ENCODE measurements at places on chromosomes 12 and 14.

GRCh38 chr12:19128485-19128884 lies 1.0 kb upstream of the PLEKHA5 start:
- no peak for DNase-seq

GRCh38 chr12:55934773-55935172 lies 3.8 kb downstream of the DGKA start:
- DNase-seq: no peak

DNA sequence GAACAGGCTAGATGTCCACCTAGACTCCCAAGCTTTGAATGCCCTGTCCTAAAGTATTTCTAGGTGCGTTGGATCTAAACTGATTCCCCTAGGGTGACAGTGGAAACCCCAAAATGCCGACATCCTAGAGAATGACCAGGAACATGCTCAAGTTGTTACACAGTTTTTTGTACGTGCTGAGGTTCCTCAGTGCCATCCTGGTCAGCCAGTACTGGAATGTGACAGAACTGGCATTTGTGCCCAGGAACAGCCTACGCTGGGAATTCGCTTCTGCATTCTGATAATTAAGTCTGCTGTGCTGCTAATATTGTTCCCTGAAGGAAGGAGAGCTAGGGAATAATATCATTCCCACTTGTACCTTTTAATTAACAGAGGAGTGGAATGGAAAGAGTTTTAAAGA lies 40.3 kb downstream of the BORCS5 start:
- no peak for DNase-seq

DNA sequence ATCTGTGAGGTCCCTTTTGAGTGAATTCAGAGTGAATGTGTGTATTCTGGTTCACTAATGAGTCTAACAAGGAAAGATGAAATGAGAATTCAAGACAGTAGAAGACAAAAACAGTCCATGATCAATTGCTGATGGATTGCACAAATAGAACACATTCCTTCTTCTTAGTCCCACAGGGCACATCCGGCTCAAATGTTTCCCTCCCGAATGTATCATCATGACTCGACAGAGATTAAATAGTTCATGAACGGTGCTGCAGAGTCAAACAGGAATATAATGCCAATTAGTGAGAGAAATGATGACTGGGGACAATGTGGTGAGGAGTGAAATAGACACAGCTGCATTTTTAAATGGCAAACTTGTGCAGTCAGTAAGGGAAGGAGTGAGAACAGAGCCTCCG lies 11.5 kb upstream of the SFSWAP start:
- no peak for DNase-seq

DNA sequence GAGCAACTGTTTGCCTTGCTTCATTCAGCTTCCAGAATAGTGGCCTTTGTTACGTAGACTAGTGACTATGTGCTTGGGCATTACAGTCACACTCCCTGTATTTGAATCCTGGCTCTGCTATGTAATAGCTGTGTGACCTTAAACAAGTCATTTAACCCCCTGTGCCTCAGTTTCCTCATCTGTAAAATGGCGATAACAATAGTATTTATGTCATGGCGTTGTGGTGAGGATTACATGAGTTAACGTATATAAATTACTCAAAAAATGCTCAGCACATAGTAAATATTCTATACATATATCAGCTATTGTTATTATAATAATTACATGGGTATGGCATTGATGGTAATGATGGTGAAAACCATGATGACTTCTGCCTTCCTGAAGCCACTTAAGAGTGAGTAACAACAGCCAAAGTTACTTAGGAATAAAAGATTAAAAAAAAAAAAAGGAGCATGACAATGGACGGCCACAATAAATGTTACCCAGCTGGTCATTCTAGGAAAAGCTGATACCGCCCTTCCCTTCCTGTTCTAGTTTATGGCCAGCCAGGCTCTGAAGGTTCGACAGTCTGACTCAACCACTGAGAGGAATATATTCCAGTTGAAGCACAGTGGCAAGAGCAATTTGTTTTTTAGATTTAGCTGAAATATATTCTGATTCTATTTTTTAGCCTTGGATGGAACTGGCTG lies 9.9 kb upstream of the ADIPOR2 start:
- DNase-seq: peak; percentile 36

DNA sequence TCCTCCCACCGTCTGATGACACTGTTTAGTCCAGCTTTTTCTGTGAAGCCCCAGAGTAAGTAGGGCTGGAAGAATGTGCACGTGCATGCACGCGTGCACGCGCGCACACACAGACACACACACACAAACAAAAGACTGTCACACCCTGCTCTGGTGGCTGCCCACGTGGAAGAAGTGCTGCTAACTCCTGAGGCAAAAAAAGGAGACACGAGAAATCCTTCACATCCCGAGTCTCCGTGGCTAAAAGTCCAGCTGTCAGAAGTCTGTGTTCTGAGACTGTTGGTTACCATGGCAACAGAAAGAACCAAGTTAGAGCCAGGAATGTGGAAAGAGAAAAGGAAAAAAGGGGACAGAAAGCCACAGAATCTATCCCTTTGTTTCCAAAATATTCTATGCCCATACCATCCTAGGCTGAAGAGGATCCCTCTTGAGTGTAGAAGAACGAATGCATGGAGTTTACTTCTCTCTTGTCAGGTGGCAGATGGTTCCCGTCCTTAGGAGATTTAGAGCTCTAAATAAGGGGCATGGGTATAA lies 1.6 kb upstream of the C12orf71 start:
- no peak for DNase-seq

DNA sequence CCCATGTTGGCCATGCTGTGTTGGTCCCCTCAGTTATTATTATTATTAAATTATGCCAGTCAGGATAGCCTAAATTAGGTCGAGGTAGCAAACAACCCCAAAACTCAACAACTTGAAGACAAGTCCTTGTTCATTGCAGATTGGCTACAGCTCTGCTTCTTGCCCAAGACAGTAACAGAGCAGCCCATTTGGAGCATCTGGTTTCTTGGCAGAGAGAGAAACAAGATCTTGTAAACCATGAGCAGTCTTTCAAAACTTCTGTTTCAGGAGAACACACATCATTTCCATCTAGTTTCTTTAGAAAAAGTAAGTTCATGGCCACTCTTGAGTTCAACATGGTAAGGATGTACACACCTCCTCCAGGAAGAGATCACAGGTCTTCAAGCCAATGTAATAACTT lies 52.3 kb downstream of the E2F7 start:
- DNase-seq: no peak

GRCh38 chr12:41992692-41993215 lies 151.9 kb downstream of the GXYLT1 start:
- no peak for DNase-seq

DNA sequence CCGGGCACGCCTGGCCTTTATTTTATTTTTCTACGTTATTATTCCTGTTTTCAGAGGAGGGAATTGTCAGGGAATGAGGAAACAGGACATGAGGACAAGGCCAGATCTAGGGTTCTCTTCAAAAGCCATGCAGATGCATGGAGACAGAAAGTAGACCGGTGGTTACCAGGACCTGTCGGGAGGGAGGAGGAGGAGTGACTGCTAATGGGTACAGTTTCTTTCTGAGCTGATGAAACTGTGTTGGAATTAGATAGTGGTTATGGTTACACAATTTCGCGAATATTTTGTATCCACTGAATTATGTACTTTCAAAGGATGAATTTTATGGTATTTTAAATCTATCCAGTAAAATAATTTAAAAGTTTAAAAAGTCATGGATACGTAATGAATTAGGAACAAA lies 11.3 kb downstream of the ZNF839 start:
- no peak for DNase-seq

- DNase-seq: no peak
Measured at GRCh38 chr14:29310210-29310609, 543.6 kb downstream of the FOXG1 start.

- no peak for DNase-seq
Measured at GRCh38 chr12:122411537-122411936, 10.9 kb downstream of the CLIP1 start.

GRCh38 chr12:92571844-92572543 lies 130.8 kb upstream of the PLEKHG7 start:
- no peak for DNase-seq

DNA sequence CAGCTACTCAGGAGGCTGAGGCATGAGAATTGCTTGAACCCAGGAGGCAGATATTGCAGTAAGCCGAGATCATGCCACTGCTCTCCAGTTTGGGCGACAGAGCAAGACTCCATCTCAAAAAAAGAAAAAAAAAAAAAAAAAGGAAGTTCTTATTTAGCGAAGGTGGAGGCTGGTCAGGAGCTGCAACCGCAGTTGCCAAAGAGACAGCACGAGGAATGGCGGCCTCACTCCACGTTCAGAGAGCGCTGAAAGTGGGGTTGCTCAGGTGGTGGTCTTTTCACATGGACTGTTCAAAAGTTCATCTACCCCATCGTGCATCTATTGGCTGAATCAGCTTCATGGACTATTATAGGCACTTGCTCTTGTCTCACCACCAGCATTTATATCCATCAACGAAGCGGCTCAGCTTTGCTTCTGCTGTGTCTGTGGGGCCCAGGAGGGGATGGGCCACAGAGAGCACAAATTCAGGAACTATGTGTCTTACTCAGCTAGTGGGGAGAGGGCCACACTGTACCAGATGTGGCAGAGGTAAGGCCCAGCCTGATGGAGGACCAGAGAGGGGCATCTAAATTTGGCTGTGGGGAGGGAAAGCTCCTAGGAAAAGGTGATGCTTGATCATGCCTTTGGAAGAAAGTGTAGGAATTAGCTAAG lies 27.3 kb downstream of the SLC25A47 start:
- no peak for DNase-seq

DNA sequence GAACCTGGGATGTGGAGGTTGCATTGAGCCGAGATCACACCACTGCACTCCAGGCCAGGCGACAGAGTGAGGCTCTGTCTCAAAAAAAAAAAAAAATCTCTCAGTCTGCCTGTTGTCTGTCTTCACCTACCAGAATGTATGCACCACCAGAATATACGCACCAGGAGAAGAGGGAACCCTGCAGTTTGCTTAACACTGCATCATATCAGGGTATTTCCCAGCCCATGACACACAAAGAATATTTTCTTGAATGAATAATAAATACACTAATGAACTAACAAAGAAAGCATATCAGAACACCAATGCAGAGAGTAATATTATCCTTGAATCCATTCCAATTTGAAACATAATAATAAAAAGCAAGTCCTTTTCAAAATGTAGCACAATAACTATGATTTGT lies 44.2 kb upstream of the FOXN3 start:
- no peak for DNase-seq

- DNase-seq: no peak
Measured at GRCh38 chr12:130661486-130662255, 54.4 kb downstream of the RIMBP2 start.

DNA sequence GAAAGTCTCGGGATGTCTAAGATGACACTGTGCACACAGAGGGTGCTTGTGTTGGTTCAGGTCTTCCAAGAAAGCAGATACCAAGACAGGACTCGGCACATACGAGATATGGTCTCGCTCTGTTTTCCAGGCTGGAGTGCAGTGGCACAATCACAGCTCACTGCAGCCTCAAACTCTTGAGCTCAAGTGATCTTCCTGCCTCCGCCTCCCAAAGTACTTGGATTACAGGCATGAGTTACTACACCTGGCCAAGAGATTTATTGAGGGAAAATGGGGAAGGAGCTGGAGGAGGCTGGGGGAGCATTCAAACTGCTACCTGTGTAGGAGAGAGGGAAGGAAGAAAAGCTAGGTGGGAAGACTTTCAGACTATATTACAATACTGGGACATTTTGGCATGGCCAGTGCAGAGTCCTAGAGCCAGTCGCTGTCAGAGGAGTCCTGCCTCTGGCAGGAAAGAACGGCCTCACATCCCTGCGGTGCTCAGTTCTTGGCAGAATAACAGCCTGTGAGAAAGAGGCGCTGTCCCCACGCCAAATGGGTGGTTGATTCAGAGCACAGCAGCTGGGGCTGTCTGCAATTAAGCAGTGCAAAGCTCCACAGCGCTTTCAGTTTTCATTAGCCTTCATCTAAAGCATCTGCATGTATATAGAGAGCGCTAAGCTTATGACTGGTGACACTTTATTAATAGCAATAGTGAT lies 18.3 kb downstream of the SLC17A8 start:
- peak; percentile 5 for DNase-seq

DNA sequence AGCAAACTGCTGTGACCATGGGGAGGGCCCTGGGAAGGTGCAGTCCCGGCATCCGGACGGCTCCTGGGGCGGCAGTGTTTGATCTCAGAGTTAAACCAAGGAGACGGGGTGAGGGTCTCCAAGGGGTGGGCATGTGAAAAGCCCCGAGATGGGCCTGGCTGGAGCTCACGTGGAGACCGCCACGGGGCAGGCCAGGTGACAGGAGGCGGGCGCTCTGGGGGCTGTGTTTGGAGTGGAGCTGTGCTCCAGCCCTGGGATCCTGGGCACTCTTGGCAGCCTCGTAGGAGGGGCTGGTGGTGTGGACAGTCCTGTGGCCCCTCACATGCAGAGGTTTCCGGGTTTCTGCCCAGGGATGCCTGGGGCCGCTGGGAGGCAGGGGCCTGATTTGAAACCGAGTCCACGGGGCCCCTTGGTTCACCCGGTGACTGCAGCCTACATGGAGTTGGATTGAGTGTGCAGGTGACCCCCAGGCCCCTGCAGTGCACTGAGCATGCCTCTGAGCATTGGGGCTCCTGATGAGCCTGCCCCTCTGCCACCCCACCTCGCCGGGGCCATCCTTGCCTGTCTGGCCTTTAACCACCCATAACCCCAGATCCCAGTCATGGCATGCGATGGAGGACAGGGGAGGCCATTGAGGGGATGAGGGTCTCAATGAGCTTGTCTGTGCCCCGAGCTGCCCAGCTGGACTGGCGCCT lies 8.4 kb downstream of the KIF26A start:
- no peak for DNase-seq

- DNase-seq: peak; percentile 6
Measured at GRCh38 chr14:56092763-56093162, 25.4 kb upstream of the PELI2 start.

- peak; percentile 52 for DNase-seq
Measured at GRCh38 chr12:3988519-3989217, 115.5 kb upstream of the PARP11 start.

- no peak for DNase-seq
Measured at GRCh38 chr12:2117541-2117940, 64.8 kb downstream of the CACNA1C start.

- no peak for DNase-seq
Measured at GRCh38 chr12:27968972-27969623, 3.4 kb downstream of the PTHLH start.

DNA sequence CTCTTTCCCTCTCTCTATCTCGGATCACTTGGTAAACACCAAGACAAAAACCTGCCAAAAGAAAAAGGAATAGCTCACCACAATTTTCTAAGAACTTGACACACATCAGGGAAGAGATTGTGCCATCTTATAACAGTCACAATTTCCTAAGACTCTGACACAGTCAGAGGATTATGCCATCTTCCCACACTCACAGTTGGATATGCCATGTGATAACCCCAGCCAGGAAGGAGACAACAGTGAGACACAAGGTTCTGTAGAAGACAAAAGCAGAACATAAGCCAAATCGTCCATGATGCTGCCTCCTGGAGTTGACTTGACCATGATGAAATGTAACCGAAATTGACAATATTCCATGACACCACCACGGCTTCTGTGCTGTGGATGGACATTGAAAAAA lies 2.8 kb upstream of the CLEC9A start:
- DNase-seq: peak; percentile 60

Data from OCI-M1 (cell line).